ENCODE measurements at places on chromosomes 4 and X. TPM values are rescaled to one million over a fixed set of nuclear protein-coding genes. Genes with fewer than 3 reads are reported as not detected.

DNA sequence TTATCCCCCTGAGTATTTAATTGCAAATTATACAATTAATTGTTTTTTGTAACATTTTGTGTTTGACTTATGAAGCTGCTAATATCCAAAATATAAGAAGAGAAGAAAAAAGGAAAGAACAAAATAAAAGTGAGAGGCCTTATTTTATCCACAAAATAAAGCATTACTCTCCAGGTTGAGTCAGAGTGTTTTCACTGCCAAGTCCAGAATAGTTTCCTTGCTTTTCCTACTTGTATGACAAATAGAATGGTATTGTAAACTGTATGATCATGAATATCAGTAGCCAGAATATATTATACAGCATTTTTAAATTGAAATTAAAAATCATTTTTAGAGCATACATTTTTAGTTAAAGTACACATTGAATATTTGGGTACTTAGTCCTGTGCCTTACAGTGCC is 237.8 kb downstream of the NDST4 start:
- no peak for DNase-seq

DNA sequence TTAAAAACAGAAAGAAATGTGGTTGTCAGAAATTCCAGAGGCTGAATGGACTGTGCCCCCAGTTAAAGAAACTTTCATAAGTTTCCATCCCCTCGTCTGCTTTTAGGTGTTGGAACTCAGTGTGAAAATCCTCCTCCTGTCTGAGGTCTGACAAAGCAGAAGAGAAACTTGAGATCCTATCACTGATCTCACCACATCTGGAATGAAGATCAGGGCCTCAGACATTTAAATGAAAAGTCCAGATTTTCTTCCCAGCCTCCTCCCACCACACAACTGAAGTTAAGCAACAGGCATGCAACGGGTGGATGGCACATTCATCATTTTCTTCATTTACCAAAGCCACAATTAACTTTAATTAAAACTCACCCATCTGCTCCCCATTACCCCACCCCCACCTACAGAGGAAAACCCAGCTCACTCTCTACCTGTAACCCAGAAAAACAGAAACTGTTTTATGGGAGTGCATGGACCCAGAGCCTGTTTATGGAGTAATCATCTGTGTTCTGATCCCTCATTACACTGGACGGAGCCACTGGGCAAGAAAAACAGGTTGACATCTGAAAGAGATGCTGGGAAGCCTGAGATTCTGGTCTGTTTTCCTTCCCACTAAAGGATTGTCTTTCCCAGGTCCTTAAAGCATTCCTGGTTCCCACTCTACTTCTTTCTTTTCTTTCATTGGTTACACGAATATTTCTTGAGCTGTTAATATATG is 58.1 kb upstream of the HOPX start:
- no peak for DNase-seq

DNA sequence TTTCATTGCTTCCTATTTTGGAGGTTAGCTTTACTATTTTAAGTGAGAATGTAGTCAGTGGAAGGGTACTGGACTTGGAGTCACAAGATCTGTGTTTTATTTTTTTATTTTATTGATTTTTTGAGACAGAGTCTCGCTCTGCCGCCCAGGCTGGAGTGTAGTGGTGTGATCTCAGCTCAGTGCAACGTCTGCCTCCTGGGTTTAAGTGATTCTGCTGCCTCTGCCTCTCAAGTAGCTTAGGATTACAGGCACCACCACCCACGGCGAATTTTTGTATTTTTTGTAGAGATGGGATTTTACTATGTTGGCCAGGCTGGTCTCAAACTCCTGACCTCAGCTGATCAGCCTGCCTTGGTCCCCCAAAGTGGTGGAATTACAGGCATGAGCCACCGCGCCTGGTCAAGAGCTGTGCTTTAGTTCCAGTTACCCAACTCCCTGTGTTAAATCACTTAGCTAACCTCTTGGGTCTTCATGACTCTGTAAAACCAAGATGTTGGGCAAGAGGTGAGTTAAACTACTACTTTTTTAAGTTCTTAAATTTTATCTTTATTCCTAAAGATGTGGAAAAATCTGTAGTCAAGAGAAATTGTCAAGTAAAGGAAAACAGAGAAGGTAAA is 11.2 kb downstream of the USP9X start:
- no peak for DNase-seq

DNA sequence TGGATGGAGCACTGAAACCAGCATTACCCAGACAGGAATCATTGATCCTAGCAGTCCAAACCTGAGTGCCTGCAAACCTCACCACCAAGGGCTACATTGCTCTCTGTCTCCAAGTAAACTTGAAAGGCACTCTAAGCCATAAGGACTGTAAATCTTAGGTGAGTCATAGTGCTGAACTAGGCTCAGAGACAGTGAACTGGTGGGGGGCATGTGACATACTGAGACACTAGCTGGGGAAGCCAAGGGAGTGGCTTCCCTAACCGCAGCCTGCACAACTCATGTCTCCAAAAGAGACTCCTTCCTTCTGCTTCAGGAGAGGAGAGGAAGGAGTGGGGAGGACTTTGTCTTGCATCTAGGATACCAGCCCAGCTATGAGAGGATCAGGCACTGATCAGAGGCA is 235.5 kb upstream of the ACTRT1 start:
- DNase-seq = no peak

The SLITRK2 gene
- 0.16 TPM for total RNA-seq

- DNase-seq = no peak
Observed at GRCh38 chr4:13403326-13403725, 80.8 kb downstream of the RAB28 start.

The MND1 gene
- total RNA-seq = not detected

GRCh38 chrX:39162322-39162735 is 361.1 kb downstream of the MID1IP1 start:
- DNase-seq = peak; percentile 57

DNA sequence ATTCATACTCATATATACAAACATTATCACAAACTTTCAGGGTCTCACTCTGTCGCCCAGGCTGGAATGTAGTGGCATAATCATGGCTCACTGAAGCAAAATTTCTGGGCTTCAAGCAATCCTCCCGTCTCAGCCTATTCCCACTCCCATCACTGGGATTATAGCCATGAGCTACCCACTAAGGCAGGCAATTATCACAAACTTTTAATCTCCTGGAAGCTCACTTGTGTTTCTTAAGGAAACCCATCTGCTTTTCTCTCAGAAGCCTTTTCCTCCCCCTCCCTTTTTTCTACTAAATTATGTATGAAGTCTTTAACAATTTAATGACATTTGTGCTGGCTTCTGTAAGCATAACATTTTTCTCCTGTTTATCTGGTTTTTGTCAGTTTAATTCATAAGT is 170.5 kb downstream of the AREG start:
- DNase-seq = no peak

The F8A3 gene
- 40.8 TPM for total RNA-seq

DNA sequence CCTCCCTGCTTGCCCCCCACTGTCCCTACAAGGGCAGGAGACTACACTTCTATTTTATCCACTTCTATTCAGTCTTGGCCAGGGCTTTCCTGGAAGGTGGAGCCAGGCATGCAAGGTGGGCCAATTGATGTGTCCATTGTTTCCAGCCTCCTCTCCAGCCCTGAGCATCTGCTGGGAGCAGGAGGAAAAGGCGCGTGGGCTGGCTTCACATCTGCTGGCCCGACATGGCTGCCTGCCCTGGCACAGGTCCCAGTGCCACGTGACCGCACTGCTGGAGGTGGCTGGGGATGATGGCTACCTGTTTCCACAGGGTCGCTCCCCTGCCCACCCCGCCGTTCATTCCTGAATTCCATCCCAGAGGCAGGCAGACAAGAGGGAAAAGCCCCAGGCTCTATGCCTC is 247.7 kb downstream of the AFAP1 start:
- DNase-seq = no peak

DNA sequence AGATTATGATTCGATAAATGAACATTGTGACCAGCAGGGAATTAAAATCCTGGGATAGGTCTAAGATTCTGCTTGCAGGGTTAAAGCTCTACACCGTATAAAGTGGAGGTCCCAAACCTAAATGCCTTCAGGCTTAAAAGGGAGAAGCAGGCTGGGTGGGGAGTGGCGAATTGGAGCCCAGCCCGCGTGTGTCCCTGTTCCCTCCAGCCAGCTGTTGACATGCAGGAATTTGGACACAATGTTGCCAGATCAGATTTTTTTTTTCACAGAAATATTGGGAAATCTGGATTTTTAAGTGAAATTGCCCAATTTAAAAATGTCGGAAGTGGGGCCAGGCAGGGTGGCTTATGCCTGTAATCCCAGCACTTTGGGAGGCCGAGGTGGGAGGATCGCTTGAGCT is 60.5 kb downstream of the ELF4 start:
- no peak for DNase-seq

The ESX1 gene
- total RNA-seq = not detected

DNA sequence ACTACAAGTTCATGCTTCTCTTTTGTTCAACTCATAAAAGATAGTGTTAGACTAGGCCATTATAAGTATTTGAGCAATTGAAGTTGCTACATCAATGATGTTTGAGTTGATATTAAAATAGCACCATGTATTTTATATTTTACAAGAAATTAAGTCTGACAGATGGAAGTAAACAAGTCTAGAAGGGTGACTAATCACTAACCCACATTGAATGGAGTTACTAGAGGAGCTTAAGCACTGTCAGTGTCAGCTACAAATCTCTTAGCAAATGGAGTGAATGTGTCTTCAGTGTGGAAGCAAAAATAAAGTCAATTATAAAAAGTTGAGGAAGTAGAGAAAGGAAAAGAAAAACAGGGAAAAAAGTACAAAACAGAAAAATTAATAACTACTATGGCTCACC is 592.5 kb downstream of the PCDH18 start:
- no peak for DNase-seq

GRCh38 chrX:40266490-40267333 is 169.0 kb upstream of the BCOR start:
- DNase-seq = peak; percentile 73

The WNK3 gene
- 0.27 TPM for total RNA-seq

DNA sequence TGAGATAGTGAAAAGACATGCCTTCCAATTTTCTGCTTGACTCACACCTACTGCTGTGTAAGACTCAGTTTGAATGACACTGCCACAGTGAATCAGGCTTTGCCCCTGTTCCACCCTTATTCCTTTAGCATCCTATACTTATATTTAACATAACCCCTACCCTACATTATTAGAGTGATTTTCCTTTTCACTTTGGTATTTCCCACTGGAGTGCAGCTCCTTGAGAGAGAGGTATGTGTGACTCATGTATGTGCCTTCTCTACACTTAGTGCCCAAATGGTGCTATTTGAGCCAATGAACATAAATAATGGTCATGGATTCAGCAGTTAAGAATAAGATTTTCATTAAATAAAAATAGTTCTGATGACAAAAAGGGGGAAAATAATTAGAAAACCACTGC is 69.5 kb downstream of the RRAGB start:
- no peak for DNase-seq

DNA sequence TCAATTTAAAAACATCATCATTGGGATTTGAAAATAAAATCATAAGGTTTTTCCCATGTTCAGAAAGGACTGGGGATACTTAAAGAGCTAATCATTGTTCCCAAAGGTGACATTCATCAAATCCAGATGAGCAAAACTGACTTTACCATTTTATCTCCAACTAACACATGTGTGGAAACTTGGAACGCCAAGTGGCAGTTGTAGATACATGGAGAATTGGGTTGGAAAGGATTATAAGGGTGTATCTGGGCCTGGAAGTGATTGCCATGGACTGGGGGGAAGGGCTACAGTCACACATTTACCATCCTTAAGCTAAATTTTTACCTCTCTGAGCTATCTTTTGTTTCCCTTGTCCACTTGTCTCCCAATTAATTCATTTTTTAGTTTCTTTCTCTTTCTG is 203.4 kb downstream of the SLC39A8 start:
- DNase-seq = no peak

The SRPK3 gene
- total RNA-seq = 3.8 TPM

DNA sequence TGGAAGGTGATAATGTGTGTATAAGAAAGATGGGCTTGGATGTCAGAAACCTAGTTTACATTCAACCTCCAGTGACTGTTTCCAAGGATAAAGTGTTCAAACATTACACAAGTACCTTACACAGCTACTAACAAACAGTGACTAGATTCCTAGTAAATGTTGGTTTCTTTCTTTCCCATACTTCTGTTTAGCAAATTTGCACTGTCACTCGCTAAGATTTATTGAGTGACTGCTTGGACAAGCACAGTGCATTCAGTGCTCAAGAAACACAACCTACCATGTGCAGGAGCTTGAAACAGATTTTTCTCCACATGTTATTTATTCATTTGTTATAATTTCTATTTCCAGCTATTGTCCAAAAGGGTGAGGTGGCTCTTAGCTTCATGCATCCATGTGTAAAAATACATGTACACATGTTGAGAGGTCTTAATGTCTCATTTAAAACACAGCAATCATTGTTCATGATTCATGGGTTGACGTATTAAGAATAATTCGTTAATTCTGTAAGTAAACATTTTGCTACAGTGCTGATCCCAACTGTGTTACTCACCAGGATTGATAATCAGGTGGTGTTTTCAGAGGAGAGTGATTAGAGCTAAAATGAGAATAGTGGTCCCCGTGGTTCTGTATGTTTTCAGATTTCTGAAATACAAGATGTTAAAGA is 153.0 kb downstream of the DCLK2 start:
- DNase-seq = no peak

GRCh38 chrX:16836371-16836770 is 33.8 kb downstream of the RBBP7 start:
- peak; percentile 10 for DNase-seq

DNA sequence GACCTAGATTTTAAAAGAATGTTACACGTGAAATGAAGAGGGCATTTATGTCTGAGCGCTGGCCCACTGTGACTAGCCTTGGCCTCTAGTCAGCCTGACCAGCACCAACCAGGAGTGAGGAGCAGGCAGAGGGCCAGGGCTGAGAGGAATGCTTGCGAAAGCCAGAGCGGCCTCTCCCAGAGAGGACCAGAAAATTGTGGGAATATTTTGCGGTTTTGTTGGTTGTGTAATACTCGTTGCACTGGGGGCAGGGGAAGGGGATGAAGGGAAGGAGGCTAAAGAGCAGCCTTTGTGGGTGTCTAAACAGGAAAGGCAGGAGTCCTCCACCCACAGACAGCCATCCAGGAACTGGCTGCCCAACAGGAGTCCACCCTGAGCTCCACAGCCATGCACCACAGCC is 3.8 kb downstream of the GABRE start:
- peak; percentile 35 for DNase-seq

DNA sequence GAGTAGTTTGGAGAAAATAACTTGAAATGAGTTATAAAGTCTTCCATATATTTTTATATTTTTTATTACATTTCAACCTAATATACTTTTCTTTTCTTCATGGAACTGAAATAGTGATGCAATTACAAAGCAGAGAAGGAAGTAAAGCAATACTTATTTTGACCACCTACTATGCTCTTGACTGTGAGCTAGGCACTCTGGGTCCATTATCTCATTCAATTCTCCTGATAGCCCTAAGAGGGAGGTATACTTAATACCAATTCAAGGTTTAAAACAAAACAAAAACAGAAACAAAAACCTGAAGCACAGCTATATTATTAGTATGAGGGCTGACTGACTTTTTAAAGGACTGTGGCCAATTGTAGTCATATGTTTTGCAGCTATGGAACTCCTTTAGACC is 193.5 kb downstream of the MAD2L1 start:
- no peak for DNase-seq

- DNase-seq = no peak
Observed at GRCh38 chr4:80360900-80361299, 25.4 kb downstream of the CFAP299 start.
